ENCODE measurements at places on chromosomes 11 and 22.

- DNase-seq: no peak
These were observed 37.4 kb downstream of the SCUBE1 start for GRCh38 chr22:43305806-43306205.

DNA sequence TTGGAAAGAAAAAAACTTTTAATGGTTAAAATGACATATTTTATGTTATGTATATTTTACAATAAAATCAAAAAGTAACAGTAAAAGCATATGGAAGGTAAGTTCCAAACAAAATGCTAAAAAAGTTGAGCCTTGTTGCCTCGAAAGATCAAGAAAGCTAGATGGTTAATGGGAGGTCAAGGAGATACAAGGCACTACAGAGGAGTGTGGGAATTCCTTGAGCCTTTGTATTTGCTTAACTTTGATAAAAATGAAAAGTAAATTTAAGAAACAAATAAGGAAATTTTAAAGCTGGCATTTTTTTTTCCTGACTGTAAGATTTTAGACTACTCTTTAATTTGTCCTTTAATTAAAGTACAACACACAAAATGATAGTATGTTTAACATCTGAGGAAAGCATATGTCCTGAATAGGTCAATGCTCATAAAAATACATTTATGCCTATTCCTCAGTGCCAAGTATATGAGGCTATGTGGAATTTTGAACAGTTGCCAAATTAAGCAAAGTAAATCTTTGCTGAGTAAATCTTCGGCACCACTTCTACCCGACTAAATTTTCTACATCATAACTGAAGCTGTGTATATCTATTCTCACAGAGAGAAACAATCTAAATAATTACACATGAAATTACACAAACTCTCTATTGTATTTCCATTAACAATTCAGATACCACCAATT, 108.8 kb downstream of the TTC28 start:
- DNase-seq: no peak

- no peak for DNase-seq
These were observed 3.7 kb downstream of the IGSF22 start for GRCh38 chr11:18722293-18722637.

DNA sequence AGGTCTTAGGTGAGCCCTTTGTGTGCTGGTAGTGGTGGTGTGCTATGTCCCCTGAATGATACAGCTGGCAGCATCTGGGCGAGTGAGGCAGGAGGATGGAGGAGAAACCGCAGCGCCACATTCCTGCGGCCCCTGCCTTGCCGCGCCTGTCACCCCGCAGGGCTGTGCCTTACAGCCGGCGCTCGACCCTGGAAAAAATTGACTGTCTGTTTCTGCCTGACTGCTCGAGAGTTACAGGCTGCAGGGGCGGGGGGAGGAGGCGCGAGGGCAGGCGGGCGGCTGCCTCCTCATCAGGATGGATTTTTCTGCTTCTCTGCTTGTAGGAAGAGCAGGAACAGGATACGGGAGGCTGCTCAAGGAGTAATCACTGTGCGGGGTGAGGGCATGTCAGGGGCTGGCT, 443.4 kb downstream of the MIAT start:
- no peak for DNase-seq

Measured in activated CD4-positive, alpha-beta T cell treated with anti-CD3 and anti-CD28 coated beads, Interleukin-2, amount 50 U/mL, for 4 hours (primary cell).